ENCODE measurements at places on chromosomes 11 and 22. TPM values are rescaled to one million over a fixed set of nuclear protein-coding genes. Genes with fewer than 3 reads are reported as not detected.

DNA sequence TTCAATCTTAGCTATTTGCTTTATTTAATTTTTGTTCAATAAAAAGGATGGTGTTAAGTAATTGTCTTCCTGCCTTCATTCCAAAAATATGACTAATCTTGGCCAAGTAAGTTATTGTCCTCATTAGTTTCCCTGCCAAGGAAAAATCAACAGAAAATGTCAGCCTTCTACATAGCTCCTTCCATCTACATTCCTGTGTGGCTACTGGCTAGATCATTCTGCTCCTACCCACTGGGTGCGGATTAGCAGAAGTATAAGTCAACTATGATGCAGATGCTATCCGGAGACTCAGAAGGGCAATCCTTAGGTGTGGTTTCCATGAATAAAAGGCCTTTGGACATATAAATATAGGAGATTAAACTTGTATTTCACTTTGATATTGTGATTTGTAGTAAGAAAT lies 154.4 kb downstream of the SBF2 start:
- no peak for DNase-seq

DNA sequence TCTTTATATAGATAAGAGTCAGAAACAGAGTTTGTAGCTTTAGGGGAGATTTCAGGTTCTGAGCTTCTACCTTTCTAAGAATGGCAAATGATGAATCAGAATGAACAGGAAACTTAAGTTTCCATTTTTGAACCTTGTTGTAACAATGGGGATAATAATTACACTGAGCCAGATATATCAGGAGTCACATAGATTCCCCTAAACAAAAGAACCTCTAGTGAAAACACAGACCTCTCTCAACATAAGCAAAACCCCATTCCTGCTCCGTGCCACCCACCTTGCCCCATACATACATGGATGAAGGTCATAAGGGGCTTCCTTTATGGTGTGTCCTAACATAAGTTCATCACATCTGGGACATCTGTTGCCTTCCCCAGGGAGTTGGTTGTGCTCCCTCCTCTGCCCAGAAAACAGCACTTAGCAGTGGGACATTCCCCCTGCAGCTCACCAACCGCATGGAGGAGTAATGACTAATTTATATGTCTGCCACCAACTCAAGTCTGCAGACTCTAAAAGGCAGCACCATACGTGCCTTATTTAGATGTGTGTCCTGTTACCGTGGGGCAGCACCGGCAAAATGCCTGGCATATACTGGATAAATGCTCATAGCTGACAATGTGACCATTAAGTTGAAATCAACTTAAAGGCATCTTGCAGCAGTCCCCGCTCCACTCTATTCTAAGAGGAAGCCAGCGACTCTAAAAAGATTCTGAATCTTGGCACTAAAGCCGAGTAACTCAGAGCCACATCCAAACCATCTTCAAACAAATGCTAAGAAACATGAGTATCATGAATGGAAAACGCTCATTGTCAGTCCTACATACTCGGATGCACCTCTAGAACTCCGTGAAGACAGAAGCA lies 8.0 kb downstream of the JAML start:
- no peak for DNase-seq

DNA sequence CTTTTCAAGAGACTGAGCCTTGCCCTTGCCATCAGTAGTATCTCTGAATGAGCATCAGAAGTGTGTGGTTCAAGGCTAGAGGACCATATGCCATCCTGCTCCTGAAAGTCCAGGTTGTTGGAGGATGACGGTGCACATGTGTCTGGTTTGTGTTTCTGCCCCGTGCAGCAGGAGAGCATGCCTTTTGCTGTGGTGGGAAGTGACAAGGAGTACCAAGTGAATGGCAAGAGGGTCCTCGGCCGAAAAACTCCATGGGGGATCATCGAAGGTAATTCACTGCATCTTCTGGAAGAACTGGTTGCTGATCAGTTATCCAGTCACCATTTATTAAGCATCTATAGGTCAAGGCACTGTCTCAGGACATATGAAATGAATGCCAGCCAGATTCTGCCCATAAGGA lies 6.1 kb upstream of the WBP2NL start:
- no peak for DNase-seq

- DNase-seq = peak; percentile 80
These were observed 6.1 kb downstream of the CD81 start for GRCh38 chr11:2382936-2383851.

DNA sequence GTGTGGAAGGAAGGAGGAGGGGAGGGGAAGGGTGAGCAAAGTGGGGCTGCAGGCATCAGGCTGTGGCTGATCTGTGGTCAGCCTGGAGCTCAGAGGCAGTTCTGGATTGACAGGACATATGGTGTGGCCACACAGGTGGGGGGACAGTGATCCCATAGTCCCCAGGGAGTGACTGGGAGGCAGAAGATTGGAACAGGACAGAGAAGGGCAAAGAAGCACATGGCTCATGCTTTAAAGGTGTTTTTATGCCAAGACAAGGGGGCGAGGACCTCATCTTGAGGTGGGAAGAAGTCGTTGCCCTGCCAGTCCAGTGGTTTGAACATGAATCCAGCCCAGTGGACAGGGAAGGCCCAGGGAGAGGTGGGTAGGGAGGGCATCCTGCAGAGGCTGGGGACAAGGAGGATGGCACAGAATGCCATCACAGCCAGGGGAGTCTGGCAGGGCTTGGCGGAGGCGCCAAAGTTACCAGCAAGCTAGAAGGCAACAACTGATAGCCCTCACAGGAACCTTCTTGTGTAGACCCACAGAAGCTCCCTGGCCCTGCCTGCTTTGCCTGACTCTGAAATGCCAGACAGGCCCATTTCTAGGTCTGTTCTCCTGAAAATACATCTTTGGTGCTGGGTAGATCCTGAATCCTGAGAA lies 3.1 kb downstream of the BET1L start:
- no peak for DNase-seq

DNA sequence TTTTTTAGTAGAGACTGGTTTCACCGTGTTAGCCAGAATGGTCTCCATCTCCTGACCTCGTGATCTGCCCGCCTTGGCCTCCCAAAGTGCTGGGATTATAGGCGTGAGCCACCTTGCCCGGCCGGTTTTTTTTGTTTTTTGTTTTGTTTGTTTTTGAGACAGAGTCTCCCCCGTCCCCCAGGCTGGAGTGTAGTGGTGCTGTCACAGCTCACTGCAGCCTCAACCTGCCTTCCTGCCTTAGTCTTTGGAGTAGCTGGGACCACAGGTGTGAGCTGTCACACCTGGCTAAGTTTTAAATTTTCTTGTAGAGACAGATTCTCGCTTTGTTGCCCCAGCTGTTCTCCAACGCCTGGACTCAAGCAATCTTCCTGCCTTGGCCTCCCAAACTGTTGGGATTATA lies 3.2 kb downstream of the PPIL2 start:
- no peak for DNase-seq

The FOSL1 gene
- 0.47 TPM for total RNA-seq

DNA sequence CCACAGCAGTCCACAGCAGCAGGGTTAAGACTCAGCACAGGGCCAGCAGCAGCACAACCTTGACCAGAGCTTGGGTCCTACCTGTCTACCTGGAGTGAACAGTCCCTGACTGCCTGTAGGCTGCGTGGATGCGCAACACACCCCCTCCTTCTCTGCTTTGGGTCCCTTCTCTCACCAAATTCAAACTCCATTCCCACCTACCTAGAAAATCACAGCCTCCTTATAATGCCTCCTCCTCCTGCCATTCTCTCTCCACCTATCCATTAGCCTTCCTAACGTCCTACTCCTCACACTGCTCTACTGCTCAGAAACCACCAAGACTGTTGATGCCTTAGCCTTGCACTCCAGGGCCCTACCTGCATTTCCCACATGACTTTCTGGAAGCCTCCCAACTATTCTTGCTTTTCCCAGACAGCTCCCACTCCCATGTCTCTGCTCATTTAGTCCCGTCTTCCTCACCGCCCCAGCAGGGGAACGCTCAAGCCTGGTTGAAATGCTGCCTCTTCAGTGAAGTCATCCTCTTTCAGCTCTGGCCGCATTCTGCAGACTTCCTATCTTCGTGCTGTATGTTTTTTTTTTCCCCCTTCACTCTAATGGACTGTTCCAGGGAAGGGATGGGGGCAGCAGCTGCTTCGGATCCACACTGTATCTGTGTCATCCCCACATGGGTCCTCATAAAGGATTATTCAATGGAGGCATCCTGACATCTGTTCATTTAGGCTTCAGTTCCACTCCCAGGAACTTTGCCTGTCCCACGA lies 3.3 kb downstream of the IL18BP start:
- no peak for DNase-seq

DNA sequence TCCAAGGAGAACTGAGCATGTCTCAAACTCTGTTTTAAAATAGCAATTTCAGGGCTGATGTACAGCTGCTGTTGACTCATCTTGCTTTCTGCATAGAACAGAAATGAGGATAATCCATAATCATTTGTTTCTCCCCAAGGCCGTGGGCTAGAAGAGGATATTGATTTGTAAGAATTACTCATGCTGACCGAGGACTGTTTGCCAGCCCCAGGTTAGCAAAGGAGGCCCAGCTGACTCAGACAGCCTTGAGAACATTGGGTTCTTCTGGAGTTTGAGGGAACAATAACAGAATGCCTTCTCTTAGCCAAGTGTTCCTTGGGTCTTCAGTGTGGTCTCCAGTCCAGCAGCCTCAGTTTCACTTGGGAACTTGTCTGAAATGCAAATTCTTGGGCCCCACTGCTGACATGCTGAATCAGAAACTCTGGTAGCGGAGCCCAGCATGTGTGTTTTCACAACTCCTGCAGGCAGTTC lies 92.0 kb downstream of the ZC3H12C start:
- DNase-seq = no peak

DNA sequence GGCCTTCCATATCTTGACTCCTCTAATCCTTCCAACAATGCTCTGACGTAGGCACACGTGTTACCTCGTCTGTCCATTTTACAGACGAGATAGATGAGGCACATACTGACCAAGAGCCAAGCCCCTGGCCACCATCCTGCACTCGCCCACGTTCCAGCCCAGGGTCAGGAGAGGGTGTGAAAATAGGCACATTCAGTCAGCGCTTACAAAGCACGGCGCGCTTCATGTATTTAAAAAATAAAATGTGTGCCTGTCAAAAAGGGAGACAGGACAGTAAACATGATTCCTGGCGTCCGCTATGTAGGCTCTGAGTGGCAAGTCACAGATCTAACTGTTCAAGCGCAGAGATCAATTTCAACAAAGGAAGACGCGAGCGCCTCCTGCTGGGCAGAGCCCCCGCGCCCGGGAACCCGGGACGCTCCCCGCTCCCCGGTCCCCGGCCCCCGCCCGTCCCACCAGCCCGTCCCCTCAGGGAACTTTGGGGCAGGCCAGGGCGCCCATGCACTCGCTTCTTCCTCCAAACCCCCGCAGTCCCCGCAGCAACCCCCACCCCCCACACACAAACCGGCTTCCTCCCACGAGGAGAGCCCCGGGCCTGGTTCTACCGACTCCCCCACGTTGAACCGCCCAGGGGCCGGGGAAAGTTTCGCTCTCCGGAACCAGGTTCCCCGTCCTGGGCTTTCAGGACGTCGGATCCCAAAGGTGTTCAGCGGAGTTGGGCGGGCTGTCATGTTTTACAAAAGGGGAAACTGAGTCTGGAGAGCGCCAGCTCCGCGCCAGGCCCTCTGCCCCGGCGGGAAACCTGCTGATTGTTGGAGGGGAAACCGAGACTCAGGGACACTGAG lies 10.4 kb upstream of the C1QTNF6 start:
- peak; percentile 90 for DNase-seq

DNA sequence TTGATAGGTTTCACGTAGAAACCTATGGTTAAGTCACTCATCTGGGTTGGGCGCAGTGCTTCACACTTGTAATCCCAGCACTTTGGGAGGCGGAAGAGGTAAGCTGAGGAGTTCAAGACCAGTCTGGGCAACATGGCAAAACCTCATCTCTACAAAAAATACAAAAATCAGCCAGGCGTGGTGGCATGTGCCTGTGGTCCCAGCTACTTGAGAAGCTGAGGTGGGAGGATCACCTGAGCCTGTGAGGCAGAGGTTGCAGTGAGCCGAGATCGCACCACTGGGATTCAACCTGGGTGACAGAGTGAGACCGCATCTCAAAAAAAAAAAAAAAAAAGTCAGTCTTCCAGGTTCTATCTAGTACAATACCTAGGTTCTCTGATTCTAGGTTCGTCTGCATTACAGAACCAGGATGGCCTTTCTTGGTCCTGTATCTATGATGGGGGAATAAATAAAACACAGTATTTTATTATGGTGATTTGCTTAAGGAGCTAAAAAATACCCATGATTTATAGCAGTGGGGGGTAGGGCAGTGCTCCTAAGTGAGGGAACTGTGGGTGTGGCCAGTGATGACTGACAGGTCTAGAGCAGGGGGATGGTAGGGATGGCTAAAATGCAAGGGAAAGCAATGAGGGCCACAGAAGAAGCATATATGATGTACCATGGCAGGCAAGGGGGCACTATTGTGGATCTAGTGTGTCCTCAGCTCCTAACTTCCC lies 65.5 kb upstream of the NUP160 start:
- no peak for DNase-seq

DNA sequence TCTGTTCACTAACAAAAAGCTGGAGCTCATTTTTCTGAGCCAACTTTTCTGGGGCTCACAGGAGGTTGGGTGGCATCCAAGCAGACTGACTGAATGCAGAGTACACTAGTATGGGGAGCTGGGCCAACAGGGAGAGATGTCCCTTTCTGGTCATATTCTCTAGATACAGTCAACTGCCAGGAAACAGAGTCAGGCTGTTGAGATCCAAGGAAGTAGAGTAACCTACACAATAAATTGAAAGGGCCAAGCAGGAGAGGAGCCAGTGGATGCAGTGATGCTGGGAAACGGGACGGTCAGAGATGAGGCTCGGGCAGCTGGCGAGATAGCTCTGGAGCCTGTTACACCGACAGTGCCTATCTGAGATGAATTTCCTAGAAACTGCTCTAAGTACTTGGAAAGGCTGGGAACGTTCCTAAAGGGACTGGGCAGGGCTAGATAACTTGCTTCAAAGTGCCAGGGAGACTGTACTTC lies 71.1 kb downstream of the LARGE2 start:
- DNase-seq = peak; percentile 75

The APOL5 gene
- total RNA-seq = not detected

GRCh38 chr22:35140879-35141745 lies 75.2 kb downstream of the ISX start:
- no peak for DNase-seq

- no peak for DNase-seq
These were observed 13.3 kb upstream of the KMT5B start for GRCh38 chr11:68226421-68226820.

DNA sequence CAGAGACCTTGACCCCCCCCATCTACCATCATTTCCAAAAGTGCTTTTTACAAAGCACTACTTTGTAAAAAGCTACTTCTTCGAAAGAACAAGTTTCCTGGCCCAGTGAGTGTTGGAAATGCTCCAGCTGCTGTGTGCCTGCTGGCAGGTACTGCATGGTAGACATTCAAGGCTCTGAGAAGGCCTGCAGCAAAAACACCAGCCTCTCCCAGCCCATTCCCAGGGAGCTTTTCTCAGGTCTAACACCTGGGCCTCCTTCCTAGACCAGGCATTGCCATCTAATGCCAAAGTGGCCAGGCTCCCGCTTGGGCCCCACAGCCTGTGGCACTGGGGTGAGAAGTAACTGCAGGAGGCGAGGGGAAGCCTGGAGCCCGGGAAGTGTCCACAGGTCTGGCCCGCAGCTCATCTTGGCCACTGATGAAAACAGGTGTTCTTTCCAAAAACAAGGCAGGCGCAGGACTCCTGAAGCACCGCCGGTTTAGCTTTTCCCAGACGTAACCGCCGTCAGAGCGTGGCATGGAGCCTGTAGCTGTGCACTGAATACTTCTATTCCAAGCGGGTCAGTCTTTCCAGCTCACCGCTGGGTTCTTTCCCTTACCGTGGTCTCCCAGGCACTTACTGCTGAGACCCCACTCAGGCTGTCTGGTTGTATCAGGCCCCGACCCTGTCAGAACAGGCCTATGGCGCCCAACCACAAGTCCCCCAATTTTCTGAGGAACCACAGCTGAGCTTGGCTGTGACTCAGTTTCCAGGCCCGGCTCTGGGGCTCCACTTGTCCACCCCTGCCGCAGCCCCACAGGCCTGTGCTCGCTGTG lies 1.2 kb upstream of the TCIRG1 start:
- DNase-seq = no peak

The GLYATL1B gene
- total RNA-seq = not detected
